ENCODE measurements at places on chromosomes 16 and 17.

DNA sequence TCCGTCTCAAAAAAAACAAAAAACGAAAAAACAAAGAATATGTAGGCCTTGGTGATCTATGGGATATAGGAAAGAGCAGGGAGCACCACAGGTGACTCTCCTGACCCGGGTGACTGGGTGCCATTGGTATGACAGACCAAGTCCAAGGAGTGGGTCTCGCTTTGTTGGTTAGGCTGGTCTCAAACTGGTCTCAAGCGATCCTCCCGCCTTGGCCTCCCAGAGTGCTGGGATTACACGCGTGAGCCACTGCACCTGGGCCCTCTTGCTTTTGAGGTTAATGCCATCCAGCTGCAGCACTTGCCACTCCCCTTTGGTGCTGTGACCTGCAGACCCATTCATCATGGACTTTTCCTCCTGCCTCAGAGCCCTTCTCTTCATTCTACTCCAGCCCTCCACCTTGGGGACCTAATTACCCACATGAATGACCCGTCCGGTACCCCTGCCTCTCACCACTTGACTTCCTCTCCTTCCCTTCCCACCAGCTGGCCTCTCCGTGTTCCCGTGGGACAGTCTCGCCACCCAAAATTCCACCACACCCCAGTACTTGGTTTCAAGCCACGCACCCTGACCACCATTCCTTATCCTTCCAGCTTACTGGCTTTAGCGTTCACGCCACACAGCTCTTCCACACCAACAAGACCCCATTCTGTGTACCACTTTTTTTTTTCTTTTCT, 3.2 kb upstream of the UBE2G1 start:
- DNase-seq = no peak

GRCh38 chr17:37079735-37080134, 131.0 kb downstream of the AATF start:
- DNase-seq = peak; percentile 76

- DNase-seq = peak; percentile 54
Measured at GRCh38 chr17:7883781-7884386, 4.7 kb upstream of the CHD3 start.

DNA sequence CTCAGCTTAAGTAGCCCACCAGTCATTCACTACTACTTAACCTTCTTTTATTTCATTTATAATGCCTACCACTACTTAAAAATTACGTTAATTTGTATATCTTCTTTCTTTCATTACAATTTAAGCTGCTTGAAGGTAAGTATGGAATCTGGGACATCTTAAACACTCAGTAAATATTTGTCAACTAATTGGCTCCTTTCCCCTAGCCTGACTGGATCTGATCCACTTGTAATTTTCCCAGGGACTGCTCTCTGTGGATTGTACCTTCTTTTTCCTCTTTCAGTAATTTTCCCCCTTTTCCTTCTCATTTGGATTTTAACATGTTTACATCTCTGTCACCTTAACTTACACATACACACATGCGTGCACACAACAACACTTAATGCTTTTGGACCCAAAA, 152.4 kb upstream of the RBL2 start:
- no peak for DNase-seq

- peak; percentile 14 for DNase-seq
Measured at GRCh38 chr17:19672009-19672750, 23.6 kb downstream of the ALDH3A2 start.

Data from choroid plexus epithelial cell (primary cell).